Astrocyte of the hippocampus (primary cell): ENCODE measurements at places on chromosomes 6 and 20.
A peak's percentile ranks its signal among the peaks of the same experiment; 100 is the strongest.

- no peak for DNase-seq
These were observed 170.5 kb upstream of the RGS17 start for GRCh38 chr6:153301602-153302001.

GRCh38 chr6:112833581-112834131, 486.5 kb downstream of the RFPL4B start:
- peak; percentile 7 for DNase-seq

DNA sequence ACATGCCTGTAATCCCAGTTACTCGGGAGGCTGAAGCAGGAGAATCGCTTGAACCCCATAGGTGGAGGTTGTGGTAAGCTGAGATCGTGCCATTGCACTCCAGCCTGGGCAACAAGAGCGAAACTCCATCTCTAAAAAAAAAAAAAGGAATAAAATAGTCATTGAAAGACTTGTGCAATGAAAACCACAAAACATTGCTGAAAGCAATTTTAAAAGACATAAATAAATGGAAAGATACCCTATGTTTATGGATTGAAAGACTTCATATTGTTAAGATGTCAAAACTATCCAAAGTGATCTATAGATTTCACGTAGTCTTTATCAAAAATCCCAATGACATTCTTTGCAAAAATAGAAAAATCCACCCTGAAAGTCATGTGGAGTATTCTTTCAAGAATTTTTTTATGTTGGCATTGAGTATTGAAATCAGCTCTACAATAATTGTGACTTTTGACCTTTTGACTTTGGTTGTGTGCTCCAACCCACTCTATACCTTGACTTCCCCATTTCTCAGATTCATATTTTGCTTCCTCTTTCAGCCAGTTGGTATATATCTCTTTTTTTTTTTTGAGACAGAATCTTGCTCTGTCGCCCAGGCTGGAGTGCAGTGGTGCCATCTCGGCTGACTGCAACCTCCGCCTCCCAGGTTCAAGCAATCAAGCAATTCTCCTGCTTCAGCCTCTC, 45.5 kb upstream of the SLC23A2 start:
- DNase-seq, result no peak

- peak; percentile 25 for DNase-seq
These were observed 27.2 kb upstream of the SYNJ2 start for GRCh38 chr6:157954150-157955117.

DNA sequence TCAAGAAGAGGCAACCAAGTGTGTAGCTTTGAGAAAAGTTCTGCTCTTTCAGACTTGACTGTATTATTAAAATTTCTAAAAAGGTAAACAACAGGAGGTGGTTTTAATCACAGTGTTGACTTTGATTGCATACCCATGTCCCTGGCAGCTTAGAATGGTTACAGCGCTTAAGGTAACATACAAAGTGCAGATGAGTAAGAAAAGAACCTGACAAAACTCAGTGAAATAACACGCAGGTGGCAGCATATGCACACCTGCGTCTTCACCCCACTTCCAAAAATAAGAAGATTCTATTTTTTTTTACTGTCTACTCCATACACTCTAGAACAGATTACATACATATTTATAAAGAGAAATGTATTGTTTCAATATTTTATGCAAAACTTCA, 233.5 kb downstream of the GMPR start:
- no peak for DNase-seq
